Activated B cell treated with CpG ODN at 0.5 μM for 24 hours (primary cell): ENCODE measurements at places on chromosomes 5 and 9. TPM values are rescaled to one million over a fixed set of nuclear protein-coding genes. Genes with fewer than 3 reads are reported as not detected.
A peak's percentile ranks its signal among the peaks of the same experiment; 100 is the strongest.

DNA sequence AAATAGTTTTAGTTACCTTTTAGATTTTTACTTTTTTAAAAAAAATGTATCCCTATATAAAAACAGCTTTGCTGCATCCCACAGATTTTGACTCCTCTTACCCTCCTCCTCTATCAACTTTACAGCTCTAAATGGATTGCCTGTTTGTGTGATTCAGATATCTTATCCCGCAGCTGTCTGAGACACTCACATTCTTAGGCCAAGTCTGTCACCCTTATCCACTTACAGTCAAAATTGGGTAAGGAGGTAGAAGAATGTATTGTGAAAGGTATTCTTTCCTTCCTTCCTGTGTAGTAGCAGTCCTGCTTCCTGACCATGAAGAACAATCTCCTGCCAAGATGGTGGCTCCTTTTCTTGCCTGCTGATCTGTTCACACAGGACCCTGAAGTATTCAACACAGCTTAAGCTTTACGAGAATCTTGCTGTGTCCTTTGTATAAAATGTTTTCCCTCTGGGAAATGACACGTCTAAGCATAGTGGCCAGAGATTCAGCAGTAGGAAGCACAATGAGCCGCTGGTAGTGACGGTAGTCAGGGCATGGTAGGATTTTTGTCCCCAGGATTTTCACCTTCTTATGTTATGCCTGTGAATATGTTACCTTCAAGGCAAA lies 67.7 kb upstream of the ST8SIA4 start:
- no peak overlapping the region for H3K4me3 ChIP-seq
- no peak overlapping the region for H3K27ac ChIP-seq
- H3K36me3 ChIP-seq, result no peaks in the 10 kb centered on the region
- H3K27me3 ChIP-seq, result peaks cover 13% of the 10 kb centered on the region
- no peak for DNase-seq
- no peaks in the 10 kb centered on the region for H3K4me1 ChIP-seq

SOWAHA gene
- not detected in 2 replicates for total RNA-seq

B4GALT1 gene
- total RNA-seq, result 111 and 118 TPM in 2 replicates

DNA sequence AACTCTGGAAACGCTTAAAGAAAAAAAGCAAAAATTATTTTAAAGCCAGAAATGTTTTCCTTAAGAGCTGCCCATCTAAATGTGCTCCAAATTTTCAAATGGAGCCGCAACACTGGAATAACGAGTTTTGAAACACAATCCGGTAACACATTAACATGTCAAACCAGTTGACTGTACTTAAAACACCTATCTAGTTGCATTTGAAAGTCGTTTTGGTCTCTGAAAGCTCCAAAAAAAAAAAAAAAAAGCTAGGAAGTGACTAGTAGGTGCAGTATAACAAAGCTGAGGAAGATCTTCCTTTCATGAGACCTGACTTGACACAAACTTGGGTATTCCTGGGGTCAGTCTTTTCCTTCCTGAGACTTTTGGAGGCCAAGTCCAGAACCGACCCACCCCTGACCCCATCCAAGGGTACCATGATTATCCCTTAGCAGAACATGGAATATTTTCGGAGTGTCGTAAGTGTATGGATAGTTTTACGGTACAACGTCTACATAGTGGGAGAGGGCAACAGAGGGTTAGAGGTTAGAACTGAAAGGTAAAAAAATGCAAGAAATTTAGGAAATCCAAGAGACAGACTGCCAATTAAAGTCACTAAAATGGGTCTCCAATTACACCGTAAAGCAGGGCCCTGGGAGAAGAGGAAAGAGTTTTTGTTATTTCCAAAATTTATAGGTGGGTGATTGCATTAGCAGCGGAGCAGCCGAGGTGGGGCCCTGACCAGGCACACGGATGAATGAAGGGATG lies 812 bp downstream of the CETN3 start:
- DNase-seq, result no peak
- H3K4me3 ChIP-seq, result no peak overlapping the region
- no peaks in the 10 kb centered on the region for H3K27me3 ChIP-seq
- H3K36me3 ChIP-seq, result peaks cover 25% of the 10 kb centered on the region

DNA sequence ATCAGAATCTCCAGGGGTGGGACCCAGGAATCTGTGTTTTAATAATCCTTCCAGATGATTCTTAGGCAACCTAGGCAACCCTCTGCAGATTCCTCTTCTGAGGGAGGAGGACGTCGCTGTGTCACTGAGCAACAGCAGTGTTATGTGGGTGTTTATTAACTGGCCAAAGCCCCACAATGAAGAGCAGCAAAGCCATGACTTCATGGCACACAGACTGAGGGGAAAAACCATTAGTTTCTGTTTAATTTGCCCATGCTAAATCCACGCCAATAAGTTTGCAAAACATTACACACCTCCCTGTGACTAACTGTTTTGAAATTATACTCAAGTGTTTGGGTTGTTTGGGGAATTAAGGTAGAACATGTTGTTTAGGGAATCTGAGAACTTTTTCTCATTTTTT lies 83.7 kb upstream of the TMED7 start:
- no peaks in the 10 kb centered on the region for H3K36me3 ChIP-seq
- no peaks in the 10 kb centered on the region for H3K4me1 ChIP-seq
- H3K4me3 ChIP-seq, result no peak overlapping the region
- H3K27me3 ChIP-seq, result peaks cover 3% of the 10 kb centered on the region
- no peak for DNase-seq
- no peak overlapping the region for H3K27ac ChIP-seq

TMC1 gene
- total RNA-seq, result not detected in 2 replicates

PCDHB8 gene
- total RNA-seq, result not detected in 2 replicates

- no peak overlapping the region for H3K4me3 ChIP-seq
- no peak overlapping the region for H3K27ac ChIP-seq
- H3K4me1 ChIP-seq, result no peaks in the 10 kb centered on the region
- no peak for DNase-seq
These were observed 171.3 kb downstream of the CFAP90 start for GRCh38 chr5:7679663-7680062.

TPM2 gene
- total RNA-seq, result 1.9 and 2.0 TPM in 2 replicates

GPR151 gene
- total RNA-seq, result not detected in 2 replicates

CDO1 gene
- not detected in 2 replicates for total RNA-seq

IFNB1 gene
- not detected in 2 replicates for total RNA-seq

DNA sequence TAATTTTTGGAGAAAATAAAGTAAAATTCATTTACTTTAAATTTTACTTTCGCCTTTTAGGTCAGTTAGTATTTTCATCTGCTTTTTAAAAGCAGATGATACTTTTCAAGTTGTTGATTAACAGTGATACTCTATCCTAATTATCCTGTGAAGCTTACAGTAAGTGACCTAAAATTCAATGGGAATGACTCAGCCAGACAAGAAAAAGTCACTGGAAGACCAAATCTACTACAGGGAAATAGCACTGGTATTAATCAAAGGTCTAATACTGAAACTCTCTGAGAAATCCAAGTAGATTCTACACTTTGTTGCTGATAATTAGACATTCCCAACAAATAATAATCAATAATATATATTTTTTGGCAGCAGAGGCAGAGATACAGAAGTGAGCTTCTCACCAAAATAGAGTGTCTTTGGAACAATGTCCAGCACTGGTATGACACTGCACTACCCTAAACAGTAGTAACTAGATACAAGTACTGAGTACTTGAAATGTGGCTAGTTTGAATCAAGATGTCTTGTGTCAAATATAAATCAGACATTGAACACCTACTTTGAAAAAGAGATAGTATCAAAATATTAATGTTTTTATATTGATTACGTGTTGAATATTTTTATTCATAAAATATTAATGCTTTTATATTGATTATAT lies 22.8 kb upstream of the ELL2 start:
- H3K36me3 ChIP-seq, result no peaks in the 10 kb centered on the region
- no peak overlapping the region for H3K27ac ChIP-seq
- H3K27me3 ChIP-seq, result no peaks in the 10 kb centered on the region
- DNase-seq, result no peak

TRIM36 gene
- total RNA-seq, result 7.5 and 8.9 TPM in 2 replicates

GRCh38 chr5:69006030-69006429 lies 87.8 kb upstream of the SLC30A5 start:
- H3K27ac ChIP-seq, result no peak overlapping the region
- DNase-seq, result no peak
- H3K4me1 ChIP-seq, result no peaks in the 10 kb centered on the region
- no peak overlapping the region for H3K4me3 ChIP-seq
- no peaks in the 10 kb centered on the region for H3K36me3 ChIP-seq
- H3K27me3 ChIP-seq, result peaks cover 38% of the 10 kb centered on the region

DNA sequence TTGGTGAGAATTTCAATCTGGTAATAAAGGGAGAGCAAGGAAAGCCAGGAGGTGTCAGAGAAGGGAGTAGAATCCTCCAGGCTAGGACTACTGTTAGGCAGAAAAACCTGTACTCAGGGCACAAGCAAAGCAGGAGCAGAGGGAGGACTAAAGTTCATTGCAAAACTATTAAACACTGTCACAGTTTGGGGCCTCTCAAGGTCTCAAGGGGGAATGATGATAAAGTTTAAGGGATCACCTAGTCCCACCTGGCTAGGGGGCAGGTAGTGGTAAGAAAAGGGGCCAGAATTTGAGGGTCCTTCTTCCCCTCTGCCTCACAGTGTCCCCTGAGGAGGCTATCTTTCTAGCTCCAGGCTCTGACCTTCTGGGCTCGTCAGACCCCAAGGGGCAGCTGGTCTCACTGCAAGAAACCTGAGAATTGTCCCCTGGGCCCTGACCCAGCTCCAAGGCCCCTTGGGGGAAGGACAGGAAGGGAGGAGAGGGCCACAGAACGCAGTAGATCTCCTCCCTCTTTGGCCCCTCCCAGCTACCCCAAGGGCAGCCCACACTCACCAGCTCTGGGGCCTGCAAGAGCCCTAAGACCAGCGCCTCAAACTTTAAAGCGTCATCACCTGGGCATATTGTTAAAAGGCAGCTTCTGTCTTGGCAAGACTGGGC lies 974 bp downstream of the CCDC69 start:
- H3K36me3 ChIP-seq, result peaks cover 41% of the 10 kb centered on the region
- no peaks in the 10 kb centered on the region for H3K27me3 ChIP-seq
- H3K4me3 ChIP-seq, result peak overlapping the region; percentile 91

DNA sequence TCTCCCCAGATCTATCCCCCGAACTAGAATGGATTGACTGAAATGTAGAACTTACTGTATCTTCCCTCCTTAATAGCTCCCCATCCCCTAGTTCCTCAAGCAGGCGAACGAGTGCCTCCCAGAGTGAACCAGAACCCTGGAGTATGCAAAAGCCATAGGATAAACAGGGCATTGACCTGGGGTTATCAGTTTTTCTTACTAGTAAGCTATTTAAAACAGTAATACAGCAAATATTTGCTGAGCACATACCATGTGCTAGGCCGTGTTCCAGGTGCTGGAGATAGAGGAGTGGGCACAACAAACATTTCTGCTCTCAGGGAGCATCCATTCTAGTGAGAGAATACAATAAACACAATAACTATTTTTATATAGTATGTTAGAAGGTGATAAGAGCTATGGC lies 1.8 kb downstream of the SKP2 start:
- H3K4me1 ChIP-seq, result peaks cover 37% of the 10 kb centered on the region
- DNase-seq, result no peak
- H3K4me3 ChIP-seq, result peak overlapping the region; percentile 24
- H3K27me3 ChIP-seq, result no peaks in the 10 kb centered on the region

DNA sequence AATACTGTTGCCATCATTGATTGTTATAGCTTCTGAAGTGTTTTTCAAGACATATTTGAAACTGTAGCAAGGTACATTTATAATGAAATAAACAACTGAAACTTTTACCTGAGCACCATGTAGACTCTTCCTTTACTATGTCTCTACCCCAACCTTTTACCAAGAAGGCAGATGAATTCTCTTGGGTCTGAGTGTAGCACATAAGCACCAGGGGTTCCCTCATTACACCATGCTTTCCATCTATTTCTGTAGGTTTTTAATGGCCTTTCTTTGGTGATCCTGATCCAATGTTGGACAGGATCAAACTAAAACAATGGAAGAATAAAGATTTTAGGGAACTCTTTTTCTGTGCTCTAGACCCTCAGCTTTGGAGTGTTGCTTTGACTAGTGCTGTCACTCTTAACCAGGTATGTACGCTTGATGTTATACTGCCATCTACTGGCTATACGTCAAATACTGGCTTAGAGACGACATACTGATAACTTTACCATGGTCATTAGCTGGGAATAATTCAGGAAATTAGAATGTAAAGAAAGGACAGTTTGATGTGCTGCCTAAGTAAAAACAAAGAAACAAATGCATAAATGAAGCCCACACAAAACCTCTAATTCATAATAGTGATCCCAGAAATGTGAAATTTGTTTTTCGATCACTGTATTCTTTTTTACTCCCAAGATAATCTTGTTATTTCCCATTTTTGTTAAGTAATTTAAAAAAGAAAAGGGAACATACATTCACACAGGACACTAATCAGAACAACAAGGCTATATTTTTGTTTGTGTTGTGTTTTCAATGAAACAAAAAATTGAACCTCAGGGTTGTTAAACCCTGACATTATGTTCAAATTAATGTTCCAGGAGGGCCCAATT lies 30.7 kb downstream of the IFNW1 start:
- H3K4me3 ChIP-seq, result no peak overlapping the region
- peaks cover 5% of the 10 kb centered on the region for H3K27me3 ChIP-seq
- H3K36me3 ChIP-seq, result no peaks in the 10 kb centered on the region
- no peak for DNase-seq
- no peaks in the 10 kb centered on the region for H3K4me1 ChIP-seq

SIL1 gene
- total RNA-seq, result 16.1 and 22.0 TPM in 2 replicates

- peaks cover 6% of the 10 kb centered on the region for H3K4me1 ChIP-seq
- H3K4me3 ChIP-seq, result no peak overlapping the region
- no peak for DNase-seq
- H3K27ac ChIP-seq, result no peak overlapping the region
- no peaks in the 10 kb centered on the region for H3K36me3 ChIP-seq
These were observed 18.2 kb downstream of the TTC23L start for GRCh38 chr5:34857161-34857560.

PFN3 gene
- not detected in 2 replicates for total RNA-seq

SPATA31C1 gene
- total RNA-seq, result not detected in 2 replicates

GRCh38 chr9:86500031-86500430 lies 145.8 kb upstream of the TUT7 start:
- no peak for DNase-seq
- H3K27ac ChIP-seq, result no peak overlapping the region
- H3K36me3 ChIP-seq, result no peaks in the 10 kb centered on the region
- no peaks in the 10 kb centered on the region for H3K4me1 ChIP-seq

SGCD gene
- not detected in 2 replicates for total RNA-seq

DNA sequence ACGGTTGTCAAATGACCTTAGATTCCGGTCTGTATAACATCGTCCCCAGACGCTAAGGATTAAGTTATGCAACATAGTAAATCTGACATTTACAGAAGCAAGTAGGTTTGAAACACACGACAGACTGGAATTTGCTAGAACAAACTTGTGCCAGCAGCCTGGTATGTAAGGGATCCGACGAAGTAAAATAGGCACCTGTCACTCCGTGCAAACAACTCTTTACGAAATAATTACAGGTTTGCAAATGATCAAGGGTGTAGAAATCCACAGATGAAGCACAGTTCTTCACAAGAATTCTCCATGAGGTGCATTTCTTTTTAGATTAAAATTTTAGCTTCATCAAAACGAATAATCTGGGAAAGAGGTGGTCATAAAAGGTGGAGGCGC lies 508 bp downstream of the MOCS2 start:
- peaks cover 29% of the 10 kb centered on the region for H3K36me3 ChIP-seq
- peaks cover 28% of the 10 kb centered on the region for H3K4me1 ChIP-seq
- peak overlapping the region; percentile 92 for H3K27ac ChIP-seq
- H3K4me3 ChIP-seq, result peak overlapping the region; percentile 95
- DNase-seq, result no peak
- no peaks in the 10 kb centered on the region for H3K27me3 ChIP-seq

- peak within 1 kb of the TSS; percentile 97 for H3K4me3 ChIP-seq
- no peak for DNase-seq
- peaks cover 52% of the 10 kb centered on the region for H3K4me1 ChIP-seq
- peak within 1 kb of the TSS; percentile 96 for H3K27ac ChIP-seq
These were observed at the start of gene LARP1 for GRCh38 chr5:154755361-154756008. Gene LARP1, plus strand, starts transcription at chr5:154755377. Its CDS starts 381 bp downstream, at chr5:154755758.

- no peak overlapping the region for H3K4me3 ChIP-seq
- H3K4me1 ChIP-seq, result peaks cover 2% of the 10 kb centered on the region
- DNase-seq, result no peak
- no peak overlapping the region for H3K27ac ChIP-seq
These were observed 35.3 kb downstream of the APTX start for GRCh38 chr9:32965999-32966722.

SLC36A2 gene
- total RNA-seq, result not detected in 2 replicates
